ENCODE measurements at places on chromosomes 5 and 9. TPM values are rescaled to one million over a fixed set of nuclear protein-coding genes. Genes with fewer than 3 reads are reported as not detected.

Gene ADAMTS16
- 0.27 TPM for total RNA-seq

GRCh38 chr9:109092587-109092986, 27.2 kb downstream of the TMEM245 start:
- peaks cover 55% of the 10 kb centered on the region for H3K4me1 ChIP-seq
- H3K27me3 ChIP-seq, result no peaks in the 10 kb centered on the region
- H3K27ac ChIP-seq, result no peak overlapping the region
- no peak overlapping the region for H3K4me3 ChIP-seq
- H3K36me3 ChIP-seq, result peaks cover 47% of the 10 kb centered on the region

Gene FOXD4L5
- not detected for total RNA-seq

DNA sequence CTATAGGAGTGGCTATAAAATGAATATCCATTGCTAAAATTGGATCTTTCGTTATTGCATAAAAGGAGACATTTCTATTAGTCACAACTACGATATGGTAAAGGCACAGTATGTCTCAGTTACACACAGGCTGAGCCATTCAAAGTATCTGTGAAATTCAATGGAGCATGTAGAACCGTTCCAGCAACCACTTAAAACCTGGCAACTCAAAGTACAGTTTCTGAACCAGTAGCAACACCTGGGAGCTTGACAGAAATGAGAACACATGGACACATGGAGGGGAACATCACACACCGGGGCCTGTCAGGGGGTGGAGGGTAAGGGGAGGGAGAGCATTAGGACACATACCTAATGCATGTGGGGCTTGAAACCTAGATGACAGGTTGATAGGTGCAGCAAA, 15.4 kb downstream of the POC5 start:
- DNase-seq, result no peak
- no peak overlapping the region for H3K27ac ChIP-seq
- H3K4me1 ChIP-seq, result no peaks in the 10 kb centered on the region
- no peaks in the 10 kb centered on the region for H3K27me3 ChIP-seq

GRCh38 chr5:76787237-76787636, 31.6 kb upstream of the F2RL1 start:
- no peak overlapping the region for H3K27ac ChIP-seq
- no peaks in the 10 kb centered on the region for H3K36me3 ChIP-seq
- no peak overlapping the region for H3K4me3 ChIP-seq
- no peaks in the 10 kb centered on the region for H3K27me3 ChIP-seq

Gene C5orf52
- not detected for total RNA-seq
